ENCODE measurements at places on chromosomes 2 and 18.

- no peak for DNase-seq
Measured at GRCh38 chr18:36582988-36583745, 245.6 kb downstream of the TPGS2 start.

- no peak for DNase-seq
Measured at GRCh38 chr18:3060667-3061580, 48.0 kb upstream of the LPIN2 start.

DNA sequence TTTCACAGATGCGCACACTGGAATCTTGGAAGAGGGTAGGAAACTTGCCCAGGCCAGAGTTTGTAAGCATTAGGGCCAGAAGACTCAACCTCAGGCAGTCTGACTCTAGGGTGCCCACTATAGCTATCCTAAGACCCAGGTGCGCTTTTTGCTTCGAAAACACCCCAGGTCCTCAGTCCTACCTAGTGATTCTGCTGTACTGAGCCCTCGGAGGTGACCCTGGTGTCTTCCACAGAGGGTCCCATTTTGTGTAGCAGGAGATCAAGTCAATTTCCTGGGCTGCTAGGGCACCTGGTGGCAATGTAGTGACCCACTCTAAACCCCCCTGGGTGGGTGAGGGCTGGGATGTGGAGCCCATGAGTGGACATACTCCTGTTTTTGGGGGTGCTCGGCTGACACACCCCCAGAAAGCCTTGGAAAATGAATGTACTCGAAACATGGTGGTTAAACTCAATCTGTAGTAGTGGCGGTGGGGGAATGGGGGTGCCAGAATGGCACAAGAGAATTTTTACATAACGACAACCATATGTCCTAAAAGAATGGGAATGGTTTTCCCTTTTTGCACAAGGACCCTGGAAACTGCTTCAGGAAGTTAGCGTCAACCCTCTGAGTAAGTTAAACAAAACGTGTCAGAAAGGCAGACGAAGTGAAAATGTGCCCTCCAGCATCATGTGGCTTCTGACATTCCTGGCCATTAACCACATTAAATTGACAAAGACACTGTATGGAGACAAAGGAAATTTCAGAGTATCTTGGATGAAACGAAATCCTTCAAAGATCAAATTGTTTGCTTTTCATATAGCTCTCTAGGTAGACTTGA lies 218.0 kb upstream of the COPS8 start:
- DNase-seq = no peak

- no peak for DNase-seq
Measured at GRCh38 chr2:45818591-45818990, 167.1 kb downstream of the PRKCE start.

- DNase-seq = no peak
Measured at GRCh38 chr18:11149441-11150270, at the start of gene PIEZO2. Gene PIEZO2 (minus strand): TSS chr18:11149569. CDS start chr18:11148588, 981 bp downstream.

GRCh38 chr2:16952368-16952767 lies 286.7 kb upstream of the CYRIA start:
- no peak for DNase-seq
